ENCODE measurements at places on chromosomes 11 and 22.

- no peak for DNase-seq
These were observed 2.0 kb downstream of the PYGM start for GRCh38 chr11:64757549-64758329.

GRCh38 chr11:41334007-41334933 lies 125.2 kb downstream of the LRRC4C start:
- DNase-seq: no peak

- peak; percentile 52 for DNase-seq
These were observed at the start of gene MYRF for GRCh38 chr11:61752117-61752924. TSS of gene MYRF (plus strand) at chr11:61752636. CDS start at chr11:61752745, 109 bp downstream.

GRCh38 chr11:16788141-16789062 lies 50.0 kb downstream of the C11orf58 start:
- DNase-seq: peak; percentile 50

- no peak for DNase-seq
These were observed 3.9 kb downstream of the CHEK2 start for GRCh38 chr22:28737701-28738100.

DNA sequence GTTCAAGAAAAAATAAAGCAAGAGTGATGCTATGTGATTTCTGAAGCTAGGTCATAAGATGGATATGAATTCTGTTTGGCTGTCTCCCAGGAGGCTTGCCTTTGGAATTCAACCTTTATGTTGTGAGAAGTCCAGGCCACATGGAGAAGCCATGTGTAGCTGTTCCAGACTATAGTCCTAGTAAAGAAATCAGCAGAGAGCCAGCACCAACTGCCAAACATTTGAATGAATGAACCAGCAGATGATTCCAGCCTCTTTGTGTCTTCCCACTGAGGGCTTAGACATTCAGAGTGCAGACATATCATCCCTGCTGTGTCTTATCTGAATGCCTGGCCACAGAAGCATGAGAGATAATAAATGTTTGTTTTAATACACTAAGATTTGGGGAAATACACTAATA lies 1150.6 kb downstream of the DLG2 start:
- DNase-seq: no peak

- DNase-seq: no peak
These were observed 82.1 kb downstream of the FBLN1 start for GRCh38 chr22:45584621-45585436.

DNA sequence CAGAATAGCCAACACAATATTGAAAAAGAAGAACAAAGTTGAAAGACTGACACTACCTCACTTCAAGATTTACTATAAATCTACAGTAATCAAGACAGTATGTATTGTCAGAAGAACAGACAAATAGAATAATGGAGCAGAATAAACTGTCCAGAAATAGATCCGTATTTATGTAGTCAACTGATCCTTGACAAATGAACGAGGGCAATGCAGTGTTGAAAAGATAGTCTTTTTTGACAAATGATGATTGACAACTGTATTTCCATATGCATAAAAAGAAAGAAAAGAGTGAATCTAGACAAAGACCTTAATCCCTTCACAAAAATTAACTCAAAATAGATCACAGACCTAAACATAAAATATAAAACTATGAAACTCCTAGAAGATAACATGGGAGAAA lies 767.1 kb downstream of the KCNA4 start:
- DNase-seq: no peak

DNA sequence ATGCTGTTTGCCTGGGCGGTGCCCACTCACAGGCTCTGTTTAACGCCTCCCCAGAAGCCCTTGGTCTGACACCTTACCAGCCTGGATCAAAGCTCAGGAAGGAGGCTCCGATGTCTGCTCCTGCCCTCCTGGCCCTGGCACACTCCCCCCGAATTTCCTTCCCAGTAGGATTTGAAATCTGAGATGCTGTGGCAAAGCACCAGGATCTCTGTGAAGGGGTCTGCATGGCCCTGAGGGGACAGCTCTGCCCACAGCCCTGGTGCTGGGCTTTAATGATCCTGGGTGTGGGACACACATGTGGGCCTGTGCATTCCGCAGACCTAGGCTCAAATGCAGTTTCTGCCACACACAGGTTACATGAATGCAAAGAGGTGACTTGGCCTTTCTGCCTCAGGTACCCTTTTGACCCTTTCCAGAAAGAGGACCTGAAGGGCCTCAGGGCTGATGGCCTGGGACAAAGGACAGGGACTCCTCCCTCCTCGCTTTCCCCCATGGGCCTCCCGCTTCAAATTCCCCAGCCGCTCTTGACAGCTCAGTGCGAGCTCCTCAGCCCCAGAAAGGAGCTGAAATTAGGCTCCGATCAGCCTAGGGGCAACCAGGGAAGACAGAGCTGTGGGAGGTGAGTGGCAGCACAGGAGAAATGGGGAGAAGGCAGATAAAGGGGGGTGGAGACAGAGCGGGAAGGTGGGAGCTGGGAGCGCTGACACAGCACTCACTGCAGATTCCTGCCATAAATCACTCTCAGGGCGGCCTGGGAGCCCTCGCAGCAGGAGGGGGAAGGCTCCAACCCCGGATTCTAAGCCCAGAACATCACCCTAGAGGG lies 41.3 kb downstream of the TRIM29 start:
- no peak for DNase-seq

DNA sequence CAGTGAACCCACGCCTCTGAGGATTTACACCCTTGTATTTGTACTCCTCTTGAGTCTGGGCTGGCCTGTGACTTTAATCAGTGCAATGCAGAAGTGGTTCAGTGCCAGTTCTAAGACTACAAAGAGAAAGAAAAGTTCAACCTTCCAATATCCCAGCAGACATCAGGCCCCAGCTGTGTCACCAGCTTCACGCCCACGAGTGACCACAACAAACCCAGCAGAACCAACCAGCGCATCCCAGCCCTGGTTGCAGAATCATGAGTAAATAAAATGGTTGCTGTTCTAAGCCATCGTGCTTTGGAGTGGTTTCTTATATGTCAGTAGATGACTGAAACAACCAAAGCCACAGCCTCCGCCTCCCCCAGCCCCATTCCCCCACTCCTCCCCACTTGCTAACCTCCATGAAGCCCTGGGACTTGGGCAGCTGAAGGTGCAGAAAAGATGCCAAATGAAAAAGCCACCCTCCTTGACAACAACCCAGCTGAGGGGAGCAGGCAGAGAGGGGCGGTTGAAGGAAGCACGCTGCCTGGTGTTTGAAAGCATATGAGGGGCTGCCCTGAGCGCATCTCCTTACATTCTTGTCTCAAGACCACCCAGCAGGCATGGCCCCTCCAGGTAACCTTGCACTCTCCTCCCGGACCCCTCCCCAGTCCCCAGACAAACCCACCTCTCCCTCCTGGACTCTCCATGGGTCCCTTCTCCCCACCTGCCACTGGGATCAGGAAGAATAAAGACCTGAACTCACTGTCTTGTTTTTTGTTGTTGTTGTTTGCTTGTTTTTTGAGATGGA lies 20.9 kb downstream of the TSKU start:
- DNase-seq: no peak

GRCh38 chr22:42997582-42998090 lies 17.3 kb downstream of the PACSIN2 start:
- no peak for DNase-seq

DNA sequence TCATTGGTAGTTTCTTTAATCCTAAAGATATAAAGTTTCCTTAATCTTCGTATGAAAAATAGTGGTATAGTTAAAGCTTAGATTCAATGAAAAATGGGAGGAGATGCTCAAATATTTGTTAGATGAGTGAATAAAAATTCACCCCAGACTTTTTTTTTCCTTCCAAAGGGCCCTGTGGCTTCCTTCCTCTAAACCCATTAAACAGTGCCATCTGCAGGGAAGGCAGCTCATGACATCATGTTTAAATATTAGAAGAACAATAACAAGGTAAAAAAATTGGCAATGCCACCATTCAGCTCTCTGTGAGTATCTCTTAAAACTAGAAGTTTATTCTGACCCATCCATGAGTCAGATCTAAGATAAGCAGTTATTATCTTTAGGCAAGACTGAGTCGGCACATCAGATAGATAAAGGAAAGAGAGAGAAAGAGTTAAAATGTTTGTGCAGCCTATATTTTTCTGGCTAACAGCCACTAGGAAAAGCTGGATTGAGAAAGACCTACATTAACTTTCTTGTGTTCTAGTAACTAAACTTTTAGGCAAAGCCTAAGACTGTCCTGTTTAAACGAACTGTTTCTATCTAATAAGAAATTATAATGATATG lies 19.1 kb upstream of the OOSP1 start:
- peak; percentile 23 for DNase-seq

Data from CD4-positive, alpha-beta T cell treated with Interleukin-15 for 4 hours (primary cell).